Activated CD4-positive, alpha-beta T cell treated with anti-CD3 and anti-CD28 coated beads, Interleukin-2, amount 50 U/mL, for 4 hours (primary cell): ENCODE measurements at places on chromosomes 11 and 22.
A peak's percentile ranks its signal among the peaks of the same experiment; 100 is the strongest.

GRCh38 chr11:2092956-2093412 is 46.2 kb downstream of the IGF2 start:
- DNase-seq, result peak; percentile 42

GRCh38 chr11:12446863-12447262 is 69.5 kb downstream of the PARVA start:
- DNase-seq, result no peak

DNA sequence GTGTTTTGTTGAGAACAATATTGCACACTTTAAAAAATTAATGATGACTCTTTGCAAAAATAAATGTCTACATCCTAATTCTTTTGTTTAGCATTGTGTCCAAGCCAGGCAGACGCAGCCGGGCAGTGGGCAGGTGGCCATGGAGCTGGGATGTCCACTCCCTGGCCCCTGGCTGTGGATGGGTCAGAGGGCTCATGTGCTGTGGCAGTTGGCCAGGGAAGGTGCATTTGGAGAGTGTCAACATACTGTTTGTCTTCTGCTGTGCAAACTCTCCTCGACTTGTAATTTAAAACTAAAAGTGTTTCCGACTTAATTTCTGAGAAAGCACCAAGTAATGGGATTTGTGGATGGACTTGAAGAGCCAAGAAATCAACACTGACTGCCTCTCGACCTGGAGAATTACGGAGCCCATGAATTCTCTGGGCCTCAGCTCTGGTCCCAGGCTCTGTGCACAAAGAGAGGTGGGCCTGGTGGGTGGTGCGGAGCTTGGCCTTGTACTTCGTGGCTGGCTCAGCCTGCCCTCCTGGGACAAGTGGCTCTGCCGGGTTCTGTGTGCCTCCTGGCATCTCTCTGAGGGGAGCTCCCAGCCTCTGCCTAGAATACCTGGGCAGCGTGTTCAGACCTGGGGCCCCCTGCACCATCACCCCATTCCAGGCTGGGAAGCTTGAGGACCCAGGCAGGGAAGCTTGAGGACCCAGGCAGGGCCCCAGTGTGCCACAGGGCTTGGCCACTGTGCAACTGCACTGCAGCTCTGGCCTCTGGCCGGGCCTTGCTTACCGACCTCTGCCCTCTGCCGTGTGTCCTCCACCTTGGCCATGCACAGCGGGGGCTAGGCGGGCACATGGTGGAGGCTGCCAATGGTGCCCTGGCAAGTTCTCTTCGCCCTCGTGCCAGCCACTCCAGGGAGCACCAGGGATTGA is 46.4 kb downstream of the RTN4R start:
- no peak for DNase-seq

DNA sequence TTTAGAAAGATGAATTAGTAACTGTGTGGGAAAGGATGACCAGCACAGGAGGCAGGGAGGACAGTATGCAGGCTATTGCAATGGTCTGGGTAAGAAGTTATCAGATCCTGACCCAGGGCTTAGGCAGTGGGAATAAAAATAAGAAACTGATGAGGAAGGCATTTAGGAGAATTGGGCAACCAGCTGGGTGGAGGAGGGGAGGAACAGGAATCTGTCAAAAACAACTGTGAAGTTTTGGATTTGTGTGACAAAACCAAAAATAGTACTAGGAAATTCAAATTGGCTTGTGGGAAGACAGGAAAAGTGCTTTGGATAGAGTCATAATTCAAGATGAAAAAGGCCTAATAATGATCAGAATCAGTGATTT is 27.9 kb downstream of the MMP13 start:
- no peak for DNase-seq

DNA sequence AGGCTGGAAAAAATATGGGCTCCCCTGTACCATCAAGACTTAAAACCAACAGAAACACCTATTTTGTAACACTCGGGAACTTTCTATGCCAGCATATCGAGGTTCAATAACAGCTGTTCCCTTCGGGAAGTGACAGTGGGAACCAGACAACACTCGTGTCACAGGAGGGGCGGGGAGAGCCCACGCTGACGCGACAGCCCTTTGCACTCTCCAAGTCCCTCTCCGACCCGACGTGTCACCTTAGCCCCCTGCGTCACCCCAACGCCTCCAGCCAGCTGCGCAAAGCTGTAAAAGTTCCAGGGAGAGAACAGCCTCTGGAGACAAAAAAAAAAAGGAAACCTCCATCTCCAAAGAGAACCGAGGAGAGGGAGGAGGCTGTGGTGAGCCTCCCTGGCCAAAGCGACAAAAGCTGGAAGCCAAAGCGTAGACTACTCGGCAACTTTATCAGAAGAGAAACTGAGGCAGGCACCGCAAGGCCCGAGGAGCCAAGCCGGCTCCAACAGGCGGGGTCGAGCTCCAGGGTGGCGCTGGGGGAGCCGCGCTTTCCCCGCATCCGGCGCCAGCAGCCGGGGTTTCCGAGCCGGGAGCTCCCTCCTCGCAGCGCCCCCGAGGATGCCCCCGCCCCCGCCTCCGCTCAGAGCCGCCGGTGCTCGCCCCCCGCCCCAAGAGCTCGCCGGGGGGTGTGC is 751 bp downstream of the ARFGAP3 start:
- DNase-seq, result peak; percentile 53

DNA sequence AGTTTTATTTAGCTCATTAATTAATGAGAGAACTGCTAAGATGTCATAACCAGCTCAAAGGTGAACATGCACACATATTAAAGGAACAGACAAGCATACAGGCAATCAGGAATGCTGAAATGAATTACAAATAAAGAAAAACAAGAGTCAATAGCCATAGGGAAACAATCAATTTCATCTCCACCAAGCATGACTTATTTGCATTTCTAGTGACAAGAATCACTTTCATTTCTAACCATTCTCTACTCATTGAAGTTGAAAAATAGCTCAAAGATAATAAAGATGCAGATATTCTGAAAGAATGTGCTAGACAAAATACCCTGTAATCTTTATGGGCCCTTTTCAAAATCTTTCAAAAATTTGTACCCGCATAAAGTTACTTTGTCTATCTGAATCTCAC is 23.2 kb downstream of the ISX start:
- DNase-seq, result no peak

- DNase-seq, result no peak
Measured at GRCh38 chr11:77127920-77128691, at the start of gene MYO7A. Gene MYO7A, plus strand, starts transcription at chr11:77128246. Its CDS starts 2,389 bp downstream, at chr11:77130635.

- DNase-seq, result no peak
Measured at GRCh38 chr11:125454047-125454446, 42.0 kb downstream of the FEZ1 start.

DNA sequence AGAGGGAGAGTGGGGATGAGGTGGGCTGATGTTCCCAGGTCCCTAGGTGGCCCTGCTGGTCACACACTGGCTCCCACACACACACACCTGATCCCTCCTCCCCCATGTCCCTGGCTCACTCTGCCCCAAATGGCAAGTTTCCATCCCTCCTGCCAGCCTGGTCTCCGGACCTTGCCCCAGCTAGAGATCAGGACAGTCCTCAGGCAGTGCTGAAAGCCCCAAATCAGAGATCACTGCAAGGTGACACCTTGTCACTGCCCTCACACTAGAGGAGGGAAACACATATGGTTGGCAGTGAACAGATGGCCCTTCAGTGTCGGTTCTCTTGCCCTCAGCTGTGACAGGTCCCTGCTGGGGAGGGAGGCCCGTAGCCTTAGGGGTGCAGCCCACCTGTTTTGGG is 7.6 kb downstream of the TMPRSS5 start:
- no peak for DNase-seq

DNA sequence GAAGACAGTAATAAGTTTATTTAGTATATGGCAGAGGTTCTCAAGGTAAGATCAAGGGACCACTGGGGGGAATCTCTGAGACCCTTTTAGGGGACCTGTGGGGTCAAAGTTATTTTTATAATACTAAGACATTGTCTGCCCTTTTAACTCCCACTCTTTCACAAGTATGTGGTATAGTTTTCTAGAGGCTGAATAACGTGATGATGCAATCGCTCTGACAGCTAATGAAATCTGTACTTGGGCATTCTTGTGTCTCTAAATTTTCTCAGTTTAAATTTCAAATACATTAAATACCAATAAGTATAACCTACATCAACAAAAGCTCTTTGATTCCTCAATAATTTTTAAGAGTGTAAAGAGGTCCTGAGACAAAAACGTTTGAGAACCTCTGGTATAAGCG is 147.9 kb downstream of the ATG16L2 start:
- no peak for DNase-seq

DNA sequence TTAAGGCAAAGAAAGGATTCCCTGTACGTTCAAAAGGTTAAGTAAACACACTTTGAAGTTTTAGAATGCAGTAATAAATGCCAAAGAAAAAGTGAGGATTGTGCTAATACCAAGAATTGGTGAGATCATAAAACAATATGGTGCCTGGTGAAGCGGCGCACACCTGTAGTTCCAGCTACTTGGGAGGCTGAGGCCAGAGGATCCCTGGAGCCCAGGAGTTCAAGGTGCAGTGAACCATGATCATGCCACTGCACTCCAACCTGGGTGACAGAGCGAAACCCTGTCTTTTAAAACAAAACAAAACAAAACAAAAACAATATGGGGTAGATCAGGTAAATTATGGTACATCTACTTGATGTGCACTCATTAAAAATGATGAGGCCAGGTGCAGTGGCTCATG is 73.4 kb upstream of the APOA1 start:
- no peak for DNase-seq

GRCh38 chr22:37182101-37182948 is 5.7 kb downstream of the C1QTNF6 start:
- no peak for DNase-seq

GRCh38 chr11:41519696-41520095 is 60.2 kb upstream of the LRRC4C start:
- no peak for DNase-seq

- no peak for DNase-seq
Measured at GRCh38 chr11:119618208-119618909, 110.6 kb downstream of the NECTIN1 start.

DNA sequence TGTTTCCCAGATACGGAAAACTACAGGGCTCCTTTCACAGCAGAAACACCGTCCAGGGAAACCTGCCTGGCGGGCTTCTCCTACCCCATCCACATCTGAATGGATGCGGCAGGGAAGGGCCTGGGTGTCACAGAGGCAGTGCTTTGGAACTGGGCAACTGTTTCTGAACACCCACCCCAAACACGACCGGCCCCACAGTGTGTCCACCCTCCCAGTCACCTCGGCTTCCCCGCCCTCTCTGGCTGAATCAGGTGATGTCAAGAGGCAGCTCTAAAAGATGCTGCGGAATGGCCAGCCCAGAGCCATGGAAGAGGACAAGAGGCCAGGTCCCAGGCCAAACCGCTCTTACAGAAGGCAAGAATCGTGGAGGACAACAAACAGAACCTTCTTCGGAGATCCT is 22.0 kb downstream of the IFT27 start:
- no peak for DNase-seq

GRCh38 chr22:19291218-19291579 is 320 bp downstream of the CLTCL1 start:
- no peak for DNase-seq

DNA sequence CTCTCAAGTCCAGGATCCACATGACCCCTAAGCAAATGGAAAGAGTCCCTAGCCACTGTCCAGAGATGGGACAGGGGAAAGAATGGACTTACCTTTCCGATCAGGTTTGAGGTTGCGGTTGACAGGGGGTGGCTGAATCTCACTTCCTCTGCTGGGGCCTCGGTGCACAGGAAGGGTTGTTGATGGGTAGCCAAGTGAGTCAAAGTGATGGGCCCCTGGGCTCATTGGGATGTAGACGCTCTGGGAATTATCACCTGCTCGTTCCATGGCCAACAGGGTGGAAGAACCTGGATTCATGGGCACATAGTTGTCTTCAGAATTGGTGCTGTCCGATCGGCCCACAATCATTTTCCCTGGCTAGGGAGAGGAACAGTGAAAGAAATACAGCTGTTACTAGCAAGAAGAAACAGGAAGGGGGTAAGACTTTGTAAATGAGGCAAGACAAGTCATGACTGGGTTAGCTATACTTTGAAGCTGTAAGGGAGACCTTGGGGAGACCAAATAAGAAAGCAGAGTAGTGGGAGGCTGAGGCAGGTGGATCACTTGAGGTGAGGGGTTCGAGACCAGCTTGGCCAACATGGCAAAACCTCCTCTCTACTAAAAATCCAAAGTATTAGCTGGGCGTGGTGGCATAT is 34.7 kb downstream of the USP35 start:
- no peak for DNase-seq

GRCh38 chr22:30720263-30720837 is 25.7 kb downstream of the OSBP2 start:
- no peak for DNase-seq

DNA sequence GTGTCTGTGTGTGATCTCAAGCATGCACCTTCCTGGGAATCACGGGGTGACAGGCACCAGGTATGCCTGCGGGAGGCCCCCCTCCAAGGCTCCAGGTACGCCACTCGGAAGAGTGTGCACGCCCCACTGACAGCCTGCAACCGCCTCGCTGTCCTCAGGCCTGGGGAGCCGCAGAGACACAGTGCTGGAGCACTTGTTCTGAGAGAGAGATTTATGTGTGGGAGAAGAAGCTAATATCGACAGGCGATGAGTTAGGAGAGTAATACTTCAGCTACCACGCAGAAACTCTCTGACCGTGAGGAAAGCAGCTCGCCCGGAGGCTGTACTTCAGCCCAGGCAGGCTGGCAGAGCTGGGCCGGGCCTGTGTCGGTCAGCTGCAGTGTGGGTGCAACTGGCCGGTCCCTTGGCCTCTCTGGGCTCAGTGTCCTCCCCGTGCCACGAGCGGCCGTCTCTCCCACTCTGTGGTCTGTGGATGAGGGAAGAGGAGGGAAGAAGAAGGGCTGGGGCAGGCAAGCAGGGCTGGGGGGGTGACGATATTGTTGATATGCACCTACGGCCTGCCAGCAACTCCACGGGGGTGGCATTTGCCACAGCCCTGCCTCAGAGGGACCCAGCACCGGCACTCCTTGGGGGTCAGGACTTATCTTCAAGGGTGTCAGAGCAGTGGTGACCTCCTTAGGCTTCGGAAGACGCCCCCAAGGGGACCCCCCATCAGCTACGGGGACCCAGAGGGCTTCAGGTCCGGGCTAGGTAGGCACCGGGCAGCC is 7.3 kb downstream of the B3GAT1 start:
- DNase-seq, result no peak

GRCh38 chr22:39942439-39943230 is 17.6 kb upstream of the TMA7B start:
- DNase-seq, result no peak

GRCh38 chr11:119706887-119707286 is 22.1 kb downstream of the NECTIN1 start:
- DNase-seq, result no peak

DNA sequence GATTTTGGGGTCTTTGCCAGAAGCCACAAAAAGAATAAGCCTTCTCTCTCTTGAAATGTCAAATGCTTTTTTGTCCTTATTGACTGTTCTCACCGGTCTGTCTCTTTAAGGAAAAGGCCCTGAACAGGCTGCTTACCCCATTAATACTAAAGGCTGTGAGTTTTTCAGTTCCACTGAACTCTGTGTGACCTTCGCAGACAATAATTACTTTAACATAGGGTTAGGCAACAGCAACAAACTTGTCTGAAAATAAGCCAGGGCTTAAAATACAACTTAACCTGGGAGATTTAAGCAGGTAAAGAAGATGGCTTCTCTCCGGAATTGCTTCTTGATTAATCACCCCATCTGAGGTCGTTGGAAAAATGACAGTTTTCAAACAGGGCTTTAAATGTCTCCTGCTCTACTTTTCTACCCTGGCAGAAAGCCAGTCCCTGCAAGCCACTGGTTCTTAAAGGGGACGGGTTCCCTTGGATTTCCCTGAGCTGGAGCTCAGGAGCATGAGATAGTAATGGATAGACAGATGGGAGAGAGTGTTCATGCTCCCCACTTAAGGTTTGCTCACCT is 69.4 kb downstream of the ARL14EP start:
- DNase-seq, result no peak
